GOT3 (cell line): ENCODE measurements at places on chromosomes 1 and 21.

- DNase-seq = no peak
Observed at GRCh38 chr1:207703712-207704111, 48.1 kb upstream of the CD46 start.

DNA sequence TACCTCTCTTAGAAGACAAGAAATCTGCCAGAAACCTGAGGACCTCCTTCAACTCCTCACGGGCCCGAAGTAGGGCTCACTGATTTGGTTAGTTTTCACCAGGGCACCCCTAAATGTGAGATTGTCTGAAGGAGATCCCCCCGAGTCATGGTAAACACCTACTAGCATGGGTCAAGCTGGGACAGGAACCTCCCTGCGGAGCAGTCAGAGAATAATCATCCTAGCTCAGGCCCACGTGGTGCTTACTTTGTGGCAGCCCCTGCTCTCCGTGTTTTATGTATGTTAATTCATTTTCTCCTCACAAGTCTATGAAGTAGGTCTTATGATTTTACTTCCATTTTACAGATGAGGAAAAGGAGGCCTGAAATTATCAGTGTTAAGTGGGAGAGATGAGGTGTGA is 138.2 kb downstream of the NTPCR start:
- no peak for DNase-seq

DNA sequence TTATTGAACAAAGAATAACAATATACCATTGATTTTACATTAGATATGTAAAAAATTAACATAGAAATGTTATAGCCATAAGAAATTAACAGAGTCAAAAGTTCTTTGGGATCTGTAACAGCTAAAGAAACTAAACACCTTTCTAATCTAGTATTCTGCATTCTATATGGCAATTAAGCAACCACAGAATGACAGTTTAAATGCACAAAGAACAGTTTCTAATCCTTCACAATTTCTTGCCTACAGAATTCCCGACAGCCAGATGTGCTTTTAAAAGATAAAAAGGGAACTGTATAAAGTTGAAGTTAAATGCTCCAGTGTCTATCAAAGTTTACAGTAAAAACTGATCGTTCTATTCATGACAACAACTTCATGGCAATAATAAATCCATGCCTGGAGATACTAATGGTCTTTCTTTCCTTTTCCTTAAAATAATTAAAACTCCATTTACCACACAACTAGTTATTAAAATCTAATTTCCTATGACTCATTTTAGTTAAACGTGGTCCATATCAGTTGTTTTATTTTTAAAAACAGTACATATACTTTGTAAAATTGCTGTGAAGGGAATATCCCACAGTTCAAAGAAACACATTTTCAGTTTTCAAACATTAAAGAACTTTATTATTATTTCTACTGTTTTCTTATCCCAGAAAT is 110.2 kb downstream of the EIF4G3 start:
- no peak for DNase-seq

- DNase-seq = no peak
Observed at GRCh38 chr1:41682845-41683625, 198.6 kb upstream of the EDN2 start.

DNA sequence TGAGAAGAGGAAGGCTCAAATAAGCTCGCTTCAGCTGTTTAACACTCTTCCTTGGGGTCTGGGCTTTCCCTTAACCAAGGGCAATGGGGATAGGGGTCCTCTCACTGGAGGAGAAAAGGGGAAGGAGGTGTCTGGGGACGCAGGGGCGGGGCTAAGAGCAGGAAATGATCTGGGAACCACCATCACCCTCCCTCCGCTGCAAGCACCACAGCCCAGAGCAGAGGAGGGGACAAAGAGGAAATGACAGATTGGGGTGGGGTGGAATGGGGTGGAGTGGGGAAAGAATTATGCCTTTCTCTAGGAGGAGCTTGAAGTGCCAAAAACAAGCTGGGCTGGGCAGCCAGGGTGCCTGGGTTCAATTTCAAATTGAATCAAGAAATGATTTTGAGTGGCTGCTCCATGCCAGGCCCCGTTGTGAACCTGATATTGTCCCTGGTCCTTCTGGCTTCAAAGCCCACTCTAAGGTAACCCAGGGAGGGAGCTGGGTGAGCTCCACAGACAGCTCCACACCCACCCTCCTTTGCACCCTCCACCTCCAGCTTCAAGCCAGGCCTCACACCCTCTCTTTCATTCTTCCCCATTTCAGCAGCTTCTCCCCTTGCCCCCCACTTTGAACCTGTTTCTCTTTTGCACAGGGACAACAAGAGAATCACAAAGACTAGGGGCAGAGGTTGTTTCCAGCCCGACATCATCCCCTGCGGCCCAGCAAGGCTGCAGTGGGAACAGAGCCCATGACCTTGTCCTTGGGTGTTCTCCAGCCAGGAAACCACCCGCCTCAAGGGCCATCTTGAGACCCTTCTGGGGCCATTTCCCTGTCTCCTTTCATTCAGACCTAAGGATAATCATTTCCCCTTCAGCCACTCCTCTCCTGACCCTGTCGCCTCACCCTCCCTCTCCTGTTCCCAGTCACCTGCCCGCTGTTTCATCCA is 1.1 kb downstream of the ARHGAP30 start:
- DNase-seq = no peak

- no peak for DNase-seq
Observed at GRCh38 chr1:55043726-55044125, 4.4 kb downstream of the PCSK9 start.

DNA sequence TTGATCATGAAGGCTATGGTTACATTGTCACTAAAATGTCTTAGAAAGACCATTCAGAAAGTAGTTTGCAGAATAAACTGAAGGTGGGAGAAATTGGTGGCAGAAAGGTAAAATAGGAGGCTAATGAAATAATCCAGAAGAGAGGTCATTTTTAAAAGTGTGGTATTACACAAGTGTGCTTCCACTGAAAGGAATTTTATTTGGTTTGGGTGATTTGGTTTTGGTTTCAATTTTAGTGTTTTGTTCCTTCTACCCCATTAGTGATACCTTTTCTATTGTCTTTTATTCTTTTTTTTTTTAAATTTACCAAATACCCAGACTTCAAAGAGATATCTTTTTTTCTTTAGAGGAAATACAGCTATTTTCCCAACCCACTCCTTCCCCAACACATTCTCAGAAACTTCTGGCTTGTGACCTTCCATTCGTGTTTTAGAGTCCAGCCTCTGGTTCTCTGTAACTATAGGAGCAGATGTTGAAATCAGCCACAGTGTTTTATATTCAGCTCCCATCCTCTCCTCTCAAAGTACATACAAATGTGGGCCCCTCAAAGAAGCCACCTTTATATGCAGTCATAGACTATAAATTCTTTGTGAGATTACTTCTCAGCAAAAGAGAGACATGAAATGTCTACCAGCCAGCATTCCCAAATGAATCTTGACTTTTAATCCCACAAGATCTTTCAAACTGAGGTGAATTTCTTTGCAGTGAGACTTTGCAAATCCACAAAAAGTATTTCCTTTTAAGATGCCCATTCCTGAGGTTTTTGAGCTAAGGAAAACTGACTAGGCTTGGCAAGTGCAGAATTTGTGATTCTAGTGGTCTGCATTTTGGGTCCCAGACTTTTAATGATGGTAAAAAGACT is 42.0 kb upstream of the PALMD start:
- no peak for DNase-seq

- no peak for DNase-seq
Observed at GRCh38 chr1:28160782-28161266, 15.7 kb downstream of the PTAFR start.

GRCh38 chr1:62307446-62307845 is 11.8 kb downstream of the KANK4 start:
- DNase-seq = no peak

DNA sequence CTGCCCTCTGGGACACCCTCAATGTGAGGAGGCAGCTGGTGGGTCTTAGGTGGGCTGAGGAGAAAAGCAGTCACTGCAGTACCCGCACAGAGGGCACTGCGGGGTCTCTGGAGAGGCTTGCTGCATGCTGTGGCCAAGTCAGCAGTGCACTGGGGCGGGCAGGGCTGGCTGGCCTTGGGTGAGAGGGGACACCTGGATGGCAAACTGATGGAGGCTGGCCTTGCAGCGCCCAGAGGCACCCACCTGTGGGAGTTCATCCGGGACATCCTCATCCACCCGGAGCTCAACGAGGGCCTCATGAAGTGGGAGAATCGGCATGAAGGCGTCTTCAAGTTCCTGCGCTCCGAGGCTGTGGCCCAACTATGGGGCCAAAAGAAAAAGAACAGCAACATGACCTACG is 3.2 kb downstream of the ELF3 start:
- no peak for DNase-seq

DNA sequence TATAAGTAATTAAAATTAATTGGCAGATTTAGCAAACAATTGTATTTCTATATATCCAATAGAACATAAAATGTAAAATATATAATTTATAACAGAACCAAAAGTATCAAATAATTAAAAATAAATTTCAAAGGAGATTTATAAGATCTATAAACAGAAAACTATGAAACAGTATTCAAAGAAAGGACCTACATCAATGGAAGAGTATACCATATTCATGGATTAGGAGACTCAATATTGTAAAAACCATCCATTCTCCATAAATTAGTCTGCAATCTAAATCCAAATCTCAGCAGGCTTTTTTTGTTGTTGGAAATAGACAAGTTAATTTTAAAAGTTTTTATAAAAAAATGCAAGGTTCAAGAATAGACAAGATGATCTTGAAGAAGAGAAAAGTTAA is 149.0 kb upstream of the RUNX3 start:
- DNase-seq = no peak

- DNase-seq = no peak
Observed at GRCh38 chr1:30196457-30196856, 526.9 kb downstream of the MATN1 start.

GRCh38 chr21:32795802-32796559 is 24.4 kb upstream of the PAXBP1 start:
- no peak for DNase-seq

DNA sequence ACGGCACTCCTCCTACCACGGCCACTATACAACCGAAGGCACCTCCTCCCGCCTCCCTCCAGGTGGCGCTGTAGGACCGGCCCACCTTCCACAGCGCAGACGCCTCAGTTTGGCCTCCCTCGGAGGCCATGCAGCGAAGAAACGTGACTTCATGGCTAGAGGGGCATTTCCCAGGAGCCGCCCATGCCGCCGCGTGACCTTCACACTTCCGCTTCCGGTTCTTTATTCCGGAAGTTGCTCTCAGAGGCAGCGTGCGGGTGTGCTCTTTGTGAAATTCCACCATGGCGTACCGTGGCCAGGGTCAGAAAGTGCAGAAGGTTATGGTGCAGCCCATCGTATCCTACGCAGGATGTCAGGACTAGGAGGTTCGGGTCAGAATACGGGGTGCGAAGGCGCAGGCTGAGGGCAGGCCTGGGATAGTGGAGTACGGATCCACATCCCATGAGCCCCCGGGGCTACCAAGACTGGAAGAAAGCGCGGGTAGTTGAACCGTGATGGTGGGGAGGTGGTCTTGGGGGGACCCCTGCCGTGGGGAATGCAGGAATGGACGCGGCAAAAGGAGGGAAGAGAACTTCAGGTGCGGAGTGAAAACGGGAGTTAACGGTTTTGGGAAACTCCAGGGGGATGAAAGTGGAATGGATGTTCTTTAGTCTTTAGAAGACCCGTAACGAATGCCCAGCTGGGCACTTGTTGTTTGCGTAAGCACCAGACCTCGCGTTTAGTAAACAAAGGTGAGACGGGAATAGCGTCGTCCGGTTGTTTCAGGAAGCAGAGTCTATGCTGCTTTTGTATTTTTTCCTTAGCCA is at the start of gene SNRPE:
Gene SNRPE, plus strand, starts transcription at position 221 of the 806 bp plus-strand sequence. Its CDS starts 61 bp downstream, at position 282.
- peak; percentile 93 for DNase-seq

DNA sequence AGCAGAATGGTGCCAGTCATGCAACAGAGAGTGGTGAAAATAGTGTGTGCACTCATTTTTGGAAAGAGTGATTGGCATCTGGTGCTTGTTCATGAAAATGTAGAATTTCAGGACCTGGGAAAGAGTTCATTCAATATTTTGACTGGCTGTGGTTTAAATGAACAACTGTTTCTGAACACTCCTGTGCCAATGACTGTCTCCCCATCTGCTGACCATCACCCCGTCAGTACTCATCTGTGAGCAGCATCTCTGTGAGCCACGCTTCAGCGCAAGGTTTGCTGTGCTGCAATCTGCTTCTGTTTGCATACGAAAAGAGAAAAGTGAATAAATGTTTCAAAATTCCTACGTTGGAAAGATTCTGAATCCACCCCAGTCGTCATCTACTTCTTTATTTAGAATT is 77.9 kb upstream of the RUNX1 start:
- no peak for DNase-seq

DNA sequence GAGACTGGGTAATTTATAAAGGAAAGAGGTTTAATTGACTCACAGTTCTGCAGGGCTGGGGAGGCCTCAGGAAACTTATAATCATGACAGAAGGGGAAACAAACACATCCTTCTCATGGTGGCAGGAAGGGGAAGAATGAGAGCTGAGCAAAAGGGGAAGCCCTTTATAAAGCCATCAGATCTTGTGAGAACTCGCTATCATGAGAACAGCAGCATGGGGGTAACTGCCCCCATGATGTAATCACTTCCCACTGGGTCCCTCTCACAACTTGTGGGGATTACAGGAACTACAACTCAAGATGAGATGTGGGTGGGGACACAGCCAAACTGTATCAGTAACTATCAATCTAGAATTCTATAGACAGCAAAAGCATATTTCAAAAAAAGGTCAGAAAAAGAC is 64.7 kb upstream of the ACTRT2 start:
- no peak for DNase-seq

DNA sequence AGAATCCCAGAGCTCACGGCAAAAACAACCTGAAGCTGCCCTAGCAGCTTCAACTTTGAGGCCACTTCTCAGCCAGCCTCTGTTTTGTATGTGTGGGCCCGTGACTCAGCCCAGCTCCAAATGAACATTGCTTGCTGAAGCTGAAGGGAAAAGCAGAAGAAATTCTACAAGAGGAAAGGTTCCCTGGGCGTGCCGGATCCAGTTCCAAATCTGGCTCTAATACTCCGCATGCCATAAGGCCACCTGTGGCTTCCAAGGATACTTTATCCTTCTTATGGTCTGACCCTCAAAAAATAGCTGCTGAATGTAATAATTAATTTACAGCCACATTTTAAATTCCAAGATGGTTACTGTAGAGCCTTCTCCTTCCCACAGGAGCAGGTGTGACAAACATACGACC is 24.3 kb downstream of the TSPAN2 start:
- DNase-seq = no peak

GRCh38 chr1:98783821-98784220 is 122.3 kb downstream of the SNX7 start:
- no peak for DNase-seq
